AG09319 (cell line): ENCODE measurements at places on chromosomes 11 and 22.

DNA sequence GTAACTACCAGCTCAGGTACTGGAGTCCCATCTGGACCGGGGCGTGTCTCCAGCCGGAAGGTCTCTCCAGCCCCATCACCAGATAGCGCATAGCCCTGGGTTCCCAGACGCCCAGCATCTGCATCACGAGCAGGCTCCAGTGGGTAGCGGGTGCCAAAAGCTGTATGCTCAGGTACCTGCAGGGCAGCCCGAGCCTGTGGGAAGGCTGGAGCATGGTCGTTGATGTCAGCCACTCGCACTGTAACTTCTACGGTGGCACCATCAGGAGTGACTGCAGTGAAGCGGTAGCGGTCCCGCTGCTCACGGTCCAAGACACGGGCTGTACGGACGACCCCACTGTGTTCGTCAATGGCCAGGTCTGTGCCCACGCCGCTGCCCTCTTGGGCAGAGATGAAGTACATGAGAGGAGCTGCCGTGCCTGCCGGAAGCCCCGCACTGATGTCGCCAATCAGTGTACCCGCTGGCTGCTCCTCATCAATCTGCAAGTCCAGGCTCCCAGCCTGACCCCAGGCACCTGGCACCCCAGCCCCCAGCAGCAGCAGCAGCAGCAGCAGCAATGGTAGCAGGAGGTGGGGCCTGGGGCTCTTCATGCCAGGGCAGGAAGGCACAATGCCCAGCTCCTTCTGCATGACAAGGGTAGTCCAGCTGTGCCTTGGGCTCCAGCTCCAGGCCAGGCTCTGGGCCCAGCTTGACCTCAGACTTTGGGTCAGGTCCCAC, 14.5 kb downstream of the DCHS1 start:
- no peak for DNase-seq

DNA sequence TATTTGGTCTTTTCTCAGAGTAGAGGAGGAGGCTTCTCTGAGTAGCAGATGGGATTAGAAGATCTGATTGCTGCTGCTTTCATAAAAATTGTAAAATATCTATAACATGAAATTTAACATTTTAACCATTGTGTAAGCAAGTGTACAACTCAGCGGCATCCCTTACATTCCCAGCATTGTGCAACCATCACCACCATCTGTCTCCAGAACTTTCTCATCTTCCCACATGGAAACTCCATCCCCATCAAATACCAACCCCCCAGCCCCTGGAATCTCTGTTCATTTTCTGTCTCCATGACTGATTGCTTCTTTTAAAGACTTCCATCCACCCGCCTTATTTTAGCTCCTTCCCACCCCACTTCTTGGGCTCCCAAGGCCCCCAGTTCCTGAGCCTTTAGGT, 32.3 kb downstream of the MRGPRD start:
- no peak for DNase-seq

- DNase-seq = no peak
Observed at GRCh38 chr22:25941365-25941960, 199.5 kb downstream of the MYO18B start.

DNA sequence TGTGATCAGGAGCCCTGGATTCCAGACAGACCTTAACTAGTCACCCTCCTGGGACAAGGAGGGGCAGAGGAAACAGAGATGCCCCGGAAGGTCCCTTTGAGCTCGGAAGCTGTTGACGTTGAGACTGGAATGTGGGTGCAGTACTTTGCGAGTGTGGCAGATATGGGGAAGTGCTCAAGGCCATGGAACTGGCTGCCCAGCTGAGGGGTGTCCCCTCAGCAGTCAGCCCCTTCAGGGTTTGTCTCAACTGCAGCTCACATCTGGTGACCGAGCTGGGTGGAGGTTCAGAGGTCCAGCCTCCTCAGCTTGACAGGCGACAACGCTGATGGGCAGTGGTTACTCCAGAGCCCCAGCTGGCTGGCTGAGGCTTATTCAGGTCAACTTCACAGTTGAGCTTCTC, 150.3 kb upstream of the SNX19 start:
- DNase-seq = no peak

DNA sequence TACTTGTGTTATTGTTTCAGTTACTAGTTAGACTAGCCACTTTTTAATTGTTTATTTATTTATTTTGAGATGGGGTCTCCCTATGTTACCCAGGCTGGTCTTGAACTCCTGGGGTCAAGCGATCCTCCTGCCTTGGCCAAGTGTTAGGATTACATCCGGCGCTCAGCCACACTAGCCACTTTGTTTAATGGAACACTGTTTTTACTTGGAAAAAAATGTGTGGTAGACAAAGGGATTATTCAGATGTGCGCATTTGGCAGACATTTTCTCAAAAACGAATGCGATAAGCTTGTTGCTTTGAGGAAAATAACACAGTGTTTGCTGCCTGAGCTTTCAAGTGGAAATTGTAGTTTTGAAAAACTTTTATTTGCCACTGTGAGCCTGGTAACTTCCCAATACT, 51.0 kb downstream of the CTNND1 start:
- no peak for DNase-seq

DNA sequence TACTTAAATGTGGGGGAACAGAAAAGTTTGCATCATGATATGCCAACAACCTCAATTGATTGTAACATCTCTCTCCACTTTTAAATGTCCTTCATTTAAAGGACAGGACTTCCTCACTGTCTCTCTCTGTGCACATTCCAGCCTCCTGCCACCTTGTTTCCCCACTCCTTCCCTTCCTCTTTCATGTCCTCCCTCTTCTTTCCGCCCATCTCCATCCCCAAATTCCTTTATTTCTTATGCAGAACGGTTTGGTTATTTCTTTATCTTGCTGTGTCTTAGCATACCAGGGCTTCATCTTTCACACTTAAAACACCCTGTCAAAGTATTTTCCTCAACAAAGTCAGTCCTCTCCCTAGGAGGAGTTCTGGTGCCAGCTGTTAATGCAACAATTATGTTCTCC, 293.8 kb downstream of the NXPE2 start:
- DNase-seq = no peak

DNA sequence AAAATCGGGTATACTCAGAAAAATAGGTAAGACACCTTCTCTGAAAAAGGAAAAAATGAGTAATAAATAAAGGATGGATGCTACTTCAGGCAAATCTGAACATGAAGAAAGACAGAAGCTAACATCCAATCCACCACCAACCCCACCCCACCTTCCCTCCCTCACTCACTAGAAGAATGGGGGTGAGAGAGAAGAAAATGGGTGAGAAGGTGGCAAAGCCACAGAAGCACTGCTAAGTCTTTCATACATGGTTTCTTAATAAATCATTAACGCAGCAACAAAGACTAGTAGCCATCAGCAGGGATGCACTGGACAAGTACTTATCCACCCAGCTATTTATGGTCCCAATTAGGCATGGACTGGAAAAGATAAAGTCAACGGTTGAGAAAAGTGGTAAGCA, 5.9 kb downstream of the FHIP1B start:
- no peak for DNase-seq

GRCh38 chr11:34468209-34468841, 29.6 kb downstream of the CAT start:
- no peak for DNase-seq

DNA sequence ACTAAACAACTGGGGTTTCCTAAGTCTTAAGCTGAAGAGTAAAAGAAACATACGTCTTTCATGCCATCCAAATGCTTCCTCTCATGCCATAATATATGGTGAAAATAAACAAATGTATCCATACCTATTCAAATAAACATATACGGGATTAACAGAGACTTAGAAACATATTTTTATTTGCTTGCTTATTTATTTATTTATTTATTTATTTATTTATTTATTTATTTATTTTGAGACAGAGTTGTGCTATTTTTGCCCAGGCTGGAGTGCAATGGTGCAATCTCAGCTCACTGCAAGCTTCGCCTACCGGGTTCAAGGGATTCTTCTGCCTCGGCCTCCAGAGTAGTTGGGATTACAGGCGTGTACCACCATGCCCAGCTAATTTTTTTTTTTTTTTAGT, 291.6 kb upstream of the CNTN5 start:
- DNase-seq = no peak

GRCh38 chr11:63012839-63013238, 2.8 kb downstream of the SLC22A8 start:
- DNase-seq = no peak

- DNase-seq = no peak
Observed at GRCh38 chr11:23263466-23263865, 403.2 kb upstream of the CCDC179 start.

DNA sequence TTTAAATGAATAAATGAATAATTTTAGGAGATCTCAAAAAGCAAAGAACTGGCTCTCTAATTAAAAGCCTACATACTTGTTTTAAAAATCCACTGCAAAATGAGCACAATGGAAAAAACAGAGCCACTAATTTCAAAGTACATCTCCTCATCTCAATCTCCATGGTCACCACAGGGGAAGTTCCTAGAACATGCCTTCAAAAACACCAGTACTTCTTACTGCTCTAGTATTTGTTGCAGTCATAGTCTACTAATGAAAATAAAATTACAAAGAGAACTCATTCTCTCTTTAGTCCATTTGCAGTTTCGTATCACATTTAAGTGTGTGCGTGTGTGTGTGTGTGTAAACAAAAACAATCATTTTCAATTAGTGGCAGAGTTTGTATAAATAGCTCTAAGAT, 54.0 kb downstream of the PIK3C2A start:
- no peak for DNase-seq

GRCh38 chr22:43186272-43187170, at the start of gene TTLL12:
TSS of gene TTLL12 (minus strand) at chr22:43187134. CDS start at chr22:43187069, 65 bp downstream.
- DNase-seq = no peak
